ENCODE measurements at places on chromosomes 12 and 14.
A peak's percentile ranks its signal among the peaks of the same experiment; 100 is the strongest.

GRCh38 chr12:27545665-27546064 is 21.7 kb downstream of the PPFIBP1 start:
- DNase-seq = no peak

- no peak for DNase-seq
Observed at GRCh38 chr14:102095231-102095870, 8.5 kb upstream of the HSP90AA1 start.

DNA sequence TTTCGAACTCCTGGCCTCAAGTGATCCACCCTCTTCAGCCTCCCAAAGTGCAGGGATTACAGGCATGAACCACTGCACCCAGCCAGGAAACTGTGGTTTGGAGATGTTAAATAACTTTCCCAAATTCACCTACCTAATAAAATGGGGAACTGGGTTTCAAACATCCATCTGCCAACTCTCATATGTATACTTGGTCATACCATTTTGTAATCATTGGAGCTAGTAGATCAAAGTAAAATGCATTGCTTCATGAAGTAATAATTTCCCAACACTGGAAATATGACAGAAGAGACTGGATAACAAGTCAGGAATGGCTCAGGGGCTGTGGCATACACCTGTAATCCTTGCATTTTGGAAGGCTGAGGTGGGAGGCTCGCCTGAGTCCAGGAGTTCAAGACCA is 5.3 kb upstream of the HECTD1 start:
- DNase-seq = no peak

DNA sequence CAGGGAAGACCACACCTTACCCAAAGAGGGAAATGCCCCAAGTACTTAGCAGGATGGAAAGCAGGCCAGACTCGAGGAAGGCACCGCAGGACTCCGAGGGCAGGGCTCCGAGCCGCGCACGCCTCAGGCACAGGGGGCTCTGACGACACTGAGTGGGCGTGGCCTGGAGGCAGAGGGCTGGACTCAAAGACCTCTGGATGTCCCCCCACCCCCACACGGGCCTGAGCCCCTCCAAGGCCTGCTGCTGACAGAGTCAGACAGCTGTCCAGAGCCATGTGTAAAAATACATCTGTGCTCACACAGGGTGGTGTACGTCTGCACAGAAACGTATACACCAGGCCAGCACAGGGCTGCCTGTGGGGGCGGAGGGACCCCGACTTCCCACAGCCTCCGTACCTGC is 1.4 kb downstream of the AKT1 start:
- no peak for DNase-seq

- DNase-seq = no peak
Observed at GRCh38 chr12:122909442-122910288, 13.7 kb upstream of the VPS37B start.

DNA sequence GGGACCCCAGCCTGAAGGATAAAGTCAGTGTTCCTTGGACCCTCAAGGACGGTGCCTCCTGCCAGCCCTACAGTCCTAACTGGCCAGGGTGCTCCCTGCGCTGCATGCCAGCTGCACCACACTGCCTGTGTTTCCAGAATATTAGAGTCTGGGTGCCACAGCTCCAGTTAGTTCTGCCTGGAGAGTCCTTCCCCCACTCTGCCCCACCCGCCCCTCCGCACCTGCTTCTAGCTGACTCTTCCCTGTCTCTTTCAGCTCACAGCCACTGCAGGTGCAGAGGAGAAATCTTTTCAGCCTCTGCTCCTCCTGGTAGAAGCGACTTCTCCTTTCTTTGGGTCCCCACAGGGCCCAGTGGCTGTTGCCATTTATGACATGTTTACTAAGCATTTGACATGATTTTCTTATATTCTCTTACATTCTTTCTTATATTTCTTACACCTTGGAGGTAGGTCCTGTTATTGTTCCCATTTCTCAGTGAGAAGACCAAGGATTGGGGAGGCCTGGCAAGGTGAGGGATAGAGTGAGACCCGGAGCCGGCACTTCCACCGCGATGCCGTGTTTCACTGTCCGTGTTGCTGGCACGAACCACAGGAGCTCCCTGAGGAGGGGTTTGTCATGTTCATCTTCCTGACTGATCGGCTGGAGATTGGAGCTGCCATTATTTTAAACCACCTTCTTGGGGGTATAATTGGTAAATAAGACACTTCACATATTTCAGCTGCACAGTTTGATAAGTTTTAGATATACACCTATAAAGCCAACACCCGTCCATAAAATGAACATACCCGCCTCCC is 29.4 kb downstream of the SYNE3 start:
- DNase-seq = peak; percentile 65

- no peak for DNase-seq
Observed at GRCh38 chr12:81759190-81760051, at the start of gene PPFIA2. Gene PPFIA2, minus strand, starts transcription at chr12:81759350.

DNA sequence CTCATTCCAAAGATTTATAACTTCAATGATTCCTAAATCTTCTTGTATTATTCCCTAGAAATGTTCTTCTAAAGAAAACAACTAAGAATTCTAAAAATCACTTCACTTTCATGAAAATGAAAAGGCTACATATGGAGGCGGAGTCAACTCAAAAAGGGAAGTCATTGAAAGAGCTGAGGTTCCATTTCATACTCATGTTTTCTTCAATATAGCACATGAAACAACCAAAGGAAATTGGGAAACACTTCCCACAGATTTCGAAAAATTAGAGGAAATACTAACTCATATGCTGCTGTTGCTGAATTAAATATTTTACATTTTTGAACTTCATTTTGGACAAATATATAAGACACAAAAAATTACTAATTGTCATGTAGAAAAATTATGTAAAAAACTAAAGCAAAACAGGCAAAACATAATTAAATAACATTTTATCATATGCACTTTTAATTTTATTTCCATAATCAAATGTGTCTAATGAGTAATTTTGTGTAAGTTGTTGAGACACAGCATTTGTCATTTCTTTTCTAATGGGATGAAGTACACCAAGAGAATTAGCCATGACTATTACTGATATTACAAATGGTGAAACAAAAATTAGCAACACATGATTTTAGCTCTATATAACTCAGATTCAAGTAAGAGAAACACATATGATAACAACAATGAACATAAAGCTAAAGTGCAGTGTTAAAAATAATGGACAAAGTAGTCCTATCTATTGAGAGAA is at the start of gene CD163:
Gene CD163 (minus strand): TSS at position 92 of the 730 bp plus-strand sequence. CDS start 87 bp downstream, at position 5.
- DNase-seq = no peak

DNA sequence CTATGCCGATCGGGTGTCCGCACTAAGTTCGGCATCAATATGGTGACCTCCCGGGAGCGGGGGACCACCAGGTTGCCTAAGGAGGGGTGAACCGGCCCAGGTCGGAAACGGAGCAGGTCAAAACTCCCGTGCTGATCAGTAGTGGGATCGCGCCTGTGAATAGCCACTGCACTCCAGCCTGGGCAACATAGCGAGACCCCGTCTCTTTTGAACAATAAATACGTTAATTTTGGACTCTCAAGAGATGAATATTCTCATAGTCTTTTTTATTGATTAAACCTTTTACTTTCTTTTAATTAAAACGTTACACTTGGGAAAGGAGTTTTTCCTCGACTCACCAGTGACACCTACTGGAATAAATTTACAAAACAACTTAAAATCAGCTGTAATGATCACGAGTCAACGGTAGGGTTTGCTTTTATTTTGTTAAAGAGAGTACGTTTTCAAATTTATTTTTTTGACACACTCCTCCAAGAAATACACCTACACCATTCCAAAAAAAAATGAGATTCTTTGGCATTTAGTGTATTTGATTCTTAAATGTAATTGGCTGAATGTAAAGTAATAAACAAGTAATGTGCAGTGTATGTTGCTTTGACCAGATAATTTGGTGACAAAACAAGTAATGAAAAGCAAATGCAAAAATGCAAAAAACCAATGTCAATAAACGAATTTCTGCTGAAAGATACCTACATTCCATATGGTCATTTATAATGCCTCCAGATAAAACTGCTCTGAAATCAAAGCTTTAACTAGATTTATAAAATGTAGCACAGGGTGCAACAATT is 687 bp upstream of the RPS29 start:
- DNase-seq = peak; percentile 47

- DNase-seq = no peak
Observed at GRCh38 chr14:77498984-77499527, 440 bp upstream of the ISM2 start.

DNA sequence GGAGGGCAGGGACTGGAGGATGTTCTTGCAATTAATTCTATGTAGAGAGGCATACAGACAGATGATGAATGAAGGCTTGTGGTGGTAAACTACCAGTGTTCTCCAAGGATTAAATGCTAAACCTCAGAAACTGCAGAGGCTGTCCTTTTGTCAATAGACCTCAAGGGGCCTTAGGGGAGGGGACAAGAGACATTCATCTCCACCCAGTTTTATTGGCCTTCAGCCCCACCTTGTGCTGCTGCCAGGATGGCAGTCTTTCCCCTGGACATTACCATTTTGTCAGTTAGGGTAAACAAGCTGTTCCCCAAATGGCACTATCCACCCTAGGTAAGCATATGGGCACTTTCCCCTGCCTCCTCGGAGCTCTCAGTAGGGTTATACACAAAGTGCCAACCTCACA is 4.9 kb upstream of the SMAGP start:
- no peak for DNase-seq

DNA sequence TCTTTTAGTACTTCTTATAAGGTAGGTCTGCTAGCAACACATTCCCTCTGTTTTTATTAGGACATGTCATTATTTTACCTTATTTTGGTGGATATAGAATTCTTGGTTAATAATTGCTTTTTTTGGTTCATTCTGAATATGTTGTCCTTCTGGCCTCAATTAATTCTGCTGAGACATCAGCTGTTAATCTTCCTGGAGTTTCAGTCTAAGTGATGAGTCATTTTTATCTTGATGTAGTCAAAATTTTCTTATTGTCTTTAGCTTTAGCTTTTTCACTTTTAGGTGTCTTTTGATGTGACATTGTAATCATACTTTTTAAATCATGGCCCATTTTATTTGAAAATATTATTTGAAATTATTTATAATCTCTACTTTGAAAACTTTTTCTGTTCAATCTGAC is 104.9 kb upstream of the PMCH start:
- DNase-seq = no peak

- DNase-seq = no peak
Observed at GRCh38 chr12:109781668-109782325, 51.4 kb downstream of the TRPV4 start.

DNA sequence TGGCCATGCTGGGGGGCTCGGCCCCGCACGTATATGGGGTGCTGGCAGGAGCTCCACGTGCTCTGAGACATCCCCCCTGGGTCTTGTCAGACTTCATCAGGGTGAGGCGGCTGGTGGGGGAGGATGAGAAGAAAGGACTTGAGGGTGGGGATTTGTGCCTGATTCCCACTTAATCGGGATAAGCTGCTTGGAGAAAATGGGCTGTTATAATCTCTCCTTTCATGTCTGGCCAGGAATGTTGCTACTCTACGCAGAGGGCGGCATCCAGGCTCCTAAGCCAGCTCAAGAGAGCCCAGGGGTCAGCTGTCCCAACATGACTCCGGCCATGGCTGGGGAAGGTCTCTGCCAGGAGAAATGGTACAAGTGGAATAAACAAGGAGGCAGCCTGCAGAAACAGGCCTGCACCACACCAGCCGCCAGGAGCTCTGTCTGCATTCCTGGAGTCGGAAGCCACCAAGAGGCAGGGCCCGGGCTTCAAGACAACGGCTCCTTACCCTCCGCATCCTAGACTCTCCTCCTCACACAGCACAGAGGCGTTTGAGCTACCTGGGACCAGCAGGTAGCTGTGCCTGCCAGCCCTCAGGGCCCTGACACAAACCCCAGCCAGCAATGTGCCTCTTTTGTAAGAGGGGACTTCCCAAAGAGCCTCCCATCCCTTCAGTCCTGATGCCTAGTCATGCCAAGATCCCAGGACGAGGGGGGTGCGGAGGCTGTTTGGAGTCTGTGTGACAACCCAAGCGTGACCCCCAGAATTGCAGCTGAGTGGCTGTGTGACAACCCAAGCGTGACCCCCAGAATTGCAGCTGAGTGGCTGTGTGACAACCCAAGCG is 195.8 kb upstream of the DIO3 start:
- DNase-seq = no peak

All from memory B cell (primary cell).